Heart right ventricle (tissue), 16 donors: ENCODE measurements at places on chromosomes 12 and 14.

DNA sequence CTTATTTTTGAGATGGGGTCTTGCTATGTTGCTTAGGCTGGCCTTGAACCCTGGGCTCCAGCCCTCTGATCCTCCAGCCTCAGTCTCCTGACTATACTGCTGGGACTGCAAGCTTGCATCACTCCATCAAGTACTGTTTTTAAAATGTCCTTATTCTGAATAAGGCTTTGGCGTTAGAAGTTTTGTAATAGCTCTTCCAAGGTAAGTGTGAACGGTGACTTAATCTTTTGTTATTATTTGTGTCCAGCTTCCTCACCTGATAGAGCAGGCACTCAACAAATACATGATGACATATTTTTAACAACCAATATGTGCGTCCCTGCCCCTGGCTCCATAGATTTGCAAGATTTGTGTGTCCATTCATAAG, 1.4 kb downstream of the C1RL start:
- no peak for DNase-seq
- peak overlapping the region; percentile 63 for H3K4me3 ChIP-seq
- no peaks in the 10 kb centered on the region for H3K36me3 ChIP-seq
- H3K27me3 ChIP-seq = no peaks in the 10 kb centered on the region

DNA sequence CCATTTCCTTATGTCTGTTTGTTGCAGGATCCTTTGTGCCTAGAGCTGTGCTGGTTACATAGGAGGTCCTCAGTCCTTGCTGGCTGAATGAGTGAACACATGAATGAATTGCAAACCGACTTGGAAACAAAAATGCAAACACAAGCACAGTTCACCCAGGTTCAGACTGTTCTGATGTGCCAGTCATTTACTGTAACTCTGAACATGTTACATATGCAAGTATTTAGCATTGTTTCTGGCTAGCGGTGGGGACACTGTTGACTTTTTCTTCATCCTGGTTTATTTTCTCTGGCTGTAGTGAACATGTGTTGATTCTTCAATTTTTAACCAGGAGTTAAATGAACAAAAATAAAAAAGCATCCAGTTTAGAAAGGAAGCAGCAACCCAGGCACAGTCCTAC, 33.4 kb downstream of the TSPAN9 start:
- H3K4me1 ChIP-seq = peaks cover 25% of the 10 kb centered on the region
- no peaks in the 10 kb centered on the region for H3K27me3 ChIP-seq
- no peak overlapping the region for H3K4me3 ChIP-seq
- no peak overlapping the region for H3K27ac ChIP-seq

GRCh38 chr14:78278464-78279250, 108.5 kb downstream of the NRXN3 start:
- no peaks in the 10 kb centered on the region for H3K4me1 ChIP-seq
- no peak overlapping the region for H3K4me3 ChIP-seq
- no peaks in the 10 kb centered on the region for H3K36me3 ChIP-seq
- no peak overlapping the region for H3K27ac ChIP-seq
- no peak for DNase-seq

GRCh38 chr14:76133103-76133502, 18.6 kb upstream of the GPATCH2L start:
- H3K4me1 ChIP-seq = no peaks in the 10 kb centered on the region
- H3K4me3 ChIP-seq = no peak overlapping the region
- no peak overlapping the region for H3K27ac ChIP-seq
- no peaks in the 10 kb centered on the region for H3K36me3 ChIP-seq
- H3K27me3 ChIP-seq = peaks cover 98% of the 10 kb centered on the region

DNA sequence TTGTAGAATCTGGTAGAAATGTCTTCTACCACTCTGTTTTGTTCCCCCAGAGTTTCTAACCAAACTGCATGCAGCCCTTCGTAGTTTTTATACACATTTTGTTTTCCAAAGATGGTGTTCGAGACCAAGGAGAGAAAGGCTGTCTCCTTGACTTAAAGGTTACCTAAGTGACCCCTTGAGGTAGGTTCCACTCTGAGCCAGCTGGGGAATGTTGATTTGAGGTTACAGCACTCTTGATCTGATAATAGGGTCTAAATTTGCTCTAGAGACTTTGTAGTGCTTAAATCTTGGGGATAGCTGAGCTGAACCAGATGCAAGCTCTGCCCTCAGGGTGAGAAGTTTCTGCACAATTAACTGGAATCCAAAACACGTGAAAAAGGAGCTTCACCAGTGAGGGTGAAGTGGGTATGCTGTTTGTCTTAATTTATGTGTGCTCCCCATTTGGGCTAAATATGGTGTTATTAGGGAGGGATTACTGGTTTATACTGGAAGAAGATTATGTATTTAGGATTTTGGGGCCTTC, 3.1 kb downstream of the TMBIM6 start:
- no peak overlapping the region for H3K4me3 ChIP-seq
- DNase-seq = no peak
- no peaks in the 10 kb centered on the region for H3K27me3 ChIP-seq
- no peak overlapping the region for H3K27ac ChIP-seq
- H3K4me1 ChIP-seq = peaks cover 69% of the 10 kb centered on the region

- no peaks in the 10 kb centered on the region for H3K36me3 ChIP-seq
- no peaks in the 10 kb centered on the region for H3K4me1 ChIP-seq
- H3K27me3 ChIP-seq = no peaks in the 10 kb centered on the region
- no peak overlapping the region for H3K4me3 ChIP-seq
- no peak for DNase-seq
Observed at GRCh38 chr14:51792809-51793208, 67.6 kb upstream of the GNG2 start.

- H3K27ac ChIP-seq = no peak overlapping the region
- no peak for DNase-seq
- H3K36me3 ChIP-seq = peaks cover 26% of the 10 kb centered on the region
Observed at GRCh38 chr12:130879781-130880389, 8.0 kb downstream of the RAN start.

DNA sequence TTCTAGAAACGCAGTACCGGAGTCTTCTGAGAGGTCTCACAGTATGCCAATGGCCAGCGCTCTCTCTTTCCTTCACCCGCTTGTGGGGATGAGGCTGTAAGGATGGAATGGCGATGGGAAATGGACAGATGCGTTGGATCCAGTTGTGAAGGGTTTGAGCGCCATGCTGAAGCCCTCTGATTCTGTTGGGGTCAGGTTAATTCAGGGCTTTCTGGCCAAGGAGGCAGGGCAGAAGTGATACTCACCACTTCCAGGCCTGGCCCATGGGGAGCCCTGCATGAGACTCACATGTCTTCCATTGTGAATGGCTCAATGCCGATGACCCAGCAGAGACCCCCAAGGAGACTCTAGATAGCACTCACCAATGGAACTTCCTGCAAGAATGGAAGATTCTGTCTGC, 114.3 kb downstream of the BCL11B start:
- H3K36me3 ChIP-seq = no peaks in the 10 kb centered on the region
- DNase-seq = no peak
- H3K27ac ChIP-seq = no peak overlapping the region
- no peaks in the 10 kb centered on the region for H3K27me3 ChIP-seq

- H3K27me3 ChIP-seq = no peaks in the 10 kb centered on the region
- peaks cover 53% of the 10 kb centered on the region for H3K4me1 ChIP-seq
- peak overlapping the region; percentile 100 for H3K27ac ChIP-seq
- H3K36me3 ChIP-seq = no peaks in the 10 kb centered on the region
- no peak for DNase-seq
- H3K4me3 ChIP-seq = no peak overlapping the region
Observed at GRCh38 chr12:12720672-12721161, 3.5 kb downstream of the CDKN1B start.

DNA sequence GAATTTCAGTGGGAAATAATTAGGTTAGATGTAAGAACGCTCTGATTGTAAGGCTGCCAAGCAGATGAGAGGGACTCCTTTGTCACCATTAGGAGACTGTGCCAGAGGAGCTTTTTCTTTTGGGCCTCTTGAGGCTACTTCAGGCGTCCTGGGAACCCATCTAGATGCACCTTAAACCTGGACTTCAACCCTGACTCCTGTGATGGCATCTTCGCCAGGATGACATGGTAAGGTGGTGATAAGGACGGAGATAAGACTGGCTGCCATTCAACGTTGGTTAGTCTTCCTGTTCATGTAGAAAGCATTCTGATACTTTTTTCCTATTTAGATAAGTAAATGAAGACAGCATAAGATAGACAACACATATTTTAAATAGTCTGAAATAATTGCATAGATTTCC, 36.3 kb downstream of the STK38L start:
- peaks cover 75% of the 10 kb centered on the region for H3K4me1 ChIP-seq
- H3K27ac ChIP-seq = no peak overlapping the region
- no peak for DNase-seq
- no peak overlapping the region for H3K4me3 ChIP-seq
- no peaks in the 10 kb centered on the region for H3K27me3 ChIP-seq
- no peaks in the 10 kb centered on the region for H3K36me3 ChIP-seq

DNA sequence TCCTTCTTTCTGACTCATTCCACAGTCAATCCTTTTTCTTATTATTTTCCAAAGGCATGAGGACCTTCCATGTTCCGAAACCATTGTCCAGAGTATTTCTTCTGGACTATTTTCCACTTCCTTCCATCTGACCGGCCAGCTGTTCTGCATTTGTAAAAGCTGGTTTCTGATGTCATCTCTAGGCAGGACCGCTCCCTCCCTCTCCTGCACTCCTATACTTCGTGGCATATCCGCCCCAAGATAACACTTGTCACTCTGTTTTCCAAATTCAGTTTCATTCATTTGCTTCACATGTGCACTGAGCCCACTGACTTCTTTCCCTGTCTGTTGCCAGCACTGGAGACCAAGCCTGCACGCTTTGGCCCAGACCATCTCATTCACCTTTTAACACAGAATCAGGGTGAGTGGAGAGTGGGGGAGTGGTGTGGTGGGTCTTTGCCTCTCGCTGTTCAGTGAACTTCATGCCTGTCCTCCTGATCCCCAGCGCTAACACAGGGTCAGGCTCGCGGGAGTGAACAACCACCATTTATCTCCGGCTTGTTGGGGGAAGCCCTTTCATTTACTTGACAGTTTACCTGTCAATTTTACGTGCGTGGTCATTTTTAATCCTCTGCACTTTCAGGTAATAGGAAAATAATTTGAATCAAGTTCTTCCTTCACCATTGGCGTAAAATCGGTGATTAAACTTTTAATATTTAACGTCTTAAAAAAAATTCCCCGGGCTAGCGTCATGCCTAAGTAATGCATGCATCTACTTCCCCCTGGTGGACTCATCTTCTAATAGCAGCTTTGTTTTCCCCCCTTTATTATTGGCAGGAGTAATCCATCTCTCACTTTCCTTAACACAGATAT, 52.5 kb downstream of the C12orf75 start:
- H3K4me3 ChIP-seq = no peak overlapping the region
- no peaks in the 10 kb centered on the region for H3K27me3 ChIP-seq
- no peaks in the 10 kb centered on the region for H3K36me3 ChIP-seq
- no peak overlapping the region for H3K27ac ChIP-seq

DNA sequence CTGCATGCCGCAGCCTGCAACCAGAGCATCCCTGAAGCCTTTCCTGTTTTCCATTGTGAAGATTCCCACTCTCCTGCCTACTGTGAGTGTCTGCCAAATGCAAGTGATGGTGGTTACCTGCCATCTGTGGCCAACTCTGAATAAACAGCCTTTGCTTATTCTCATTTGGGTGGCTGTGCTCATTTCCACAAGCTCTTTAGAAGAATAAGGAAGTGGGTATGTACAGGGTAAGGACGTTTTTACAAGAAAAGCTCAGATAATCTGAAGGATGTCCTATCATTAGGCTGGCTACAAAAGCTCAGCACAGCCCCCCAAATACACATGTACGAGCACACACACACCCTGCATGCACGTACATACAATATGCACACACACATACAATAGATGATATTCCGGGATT, 7.3 kb upstream of the RNASE1 start:
- H3K4me1 ChIP-seq = peaks cover 25% of the 10 kb centered on the region
- no peak for DNase-seq
- no peak overlapping the region for H3K27ac ChIP-seq
- H3K4me3 ChIP-seq = no peak overlapping the region
- H3K36me3 ChIP-seq = no peaks in the 10 kb centered on the region

DNA sequence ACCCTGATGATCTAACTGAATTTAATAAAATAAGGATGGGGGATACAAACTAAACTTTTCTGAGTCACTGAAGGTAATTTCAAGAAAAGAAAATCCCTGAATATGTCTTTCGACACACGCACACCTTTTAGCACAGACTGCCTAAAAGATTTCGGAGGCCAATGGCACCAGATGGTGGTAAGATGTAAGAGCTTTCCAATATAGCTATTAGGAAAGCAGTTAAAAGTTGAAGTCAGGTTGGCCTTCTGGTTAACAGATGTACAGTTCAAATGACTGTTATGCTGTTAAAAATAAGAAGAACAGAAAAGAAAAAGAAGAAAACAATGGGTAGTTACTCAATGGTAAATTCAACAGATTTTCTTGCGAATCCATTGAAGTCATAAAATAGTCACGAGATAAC, 80.7 kb upstream of the KRR1 start:
- no peaks in the 10 kb centered on the region for H3K4me1 ChIP-seq
- no peaks in the 10 kb centered on the region for H3K27me3 ChIP-seq
- no peak for DNase-seq
- no peak overlapping the region for H3K4me3 ChIP-seq
- no peak overlapping the region for H3K27ac ChIP-seq
- H3K36me3 ChIP-seq = no peaks in the 10 kb centered on the region

DNA sequence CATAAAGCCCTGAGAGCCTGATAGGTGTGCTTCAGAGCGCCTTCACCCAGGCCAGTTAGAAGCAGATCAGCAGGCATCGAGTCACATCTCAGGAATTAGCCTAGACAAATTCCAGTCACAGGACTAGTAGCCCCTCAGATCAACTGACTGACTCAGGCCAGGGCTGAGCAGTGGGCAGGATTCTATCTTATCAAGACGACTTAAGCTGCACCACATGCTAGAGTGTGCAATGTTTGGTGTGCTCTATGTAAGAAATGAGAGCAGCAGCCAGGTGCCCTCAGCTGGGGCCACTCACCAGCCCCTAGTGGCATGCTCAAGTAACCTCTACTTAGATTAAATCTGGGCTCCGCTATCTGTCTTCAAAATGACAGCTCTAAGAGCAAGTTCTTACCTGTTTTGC, 19.7 kb upstream of the NGB start:
- H3K36me3 ChIP-seq = no peaks in the 10 kb centered on the region
- H3K27ac ChIP-seq = no peak overlapping the region
- no peaks in the 10 kb centered on the region for H3K4me1 ChIP-seq
- no peak for DNase-seq
- no peaks in the 10 kb centered on the region for H3K27me3 ChIP-seq
- no peak overlapping the region for H3K4me3 ChIP-seq
